ENCODE measurements at places on chromosomes 11 and 22.

DNA sequence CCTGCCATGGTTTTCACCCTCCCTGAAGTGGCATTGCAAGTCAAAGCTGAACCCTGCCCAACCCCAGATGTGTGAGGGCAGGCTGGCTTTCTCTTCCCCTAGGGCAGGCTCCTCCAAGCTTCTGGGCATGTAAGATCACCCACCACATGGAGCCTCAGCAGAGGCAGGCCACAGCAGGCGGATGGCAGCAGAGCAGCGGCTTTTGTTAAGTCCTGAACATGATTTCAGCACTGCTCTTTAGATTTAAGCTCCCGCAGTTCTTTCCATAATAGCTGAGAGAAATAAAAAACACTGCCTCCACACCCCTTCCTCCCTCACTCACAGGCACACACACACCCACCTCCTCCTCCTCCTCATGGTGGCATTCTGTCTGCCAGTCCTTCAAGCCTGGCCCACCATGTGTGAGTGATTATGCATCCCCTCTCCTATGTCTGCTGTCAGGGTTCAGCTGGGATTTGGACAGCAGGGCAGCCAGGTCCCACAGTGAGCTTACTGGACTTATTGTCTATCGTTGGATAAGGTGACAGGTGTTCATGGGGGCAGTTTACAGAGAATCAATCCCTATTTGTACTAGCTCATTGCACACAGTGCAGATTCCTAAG is 5.0 kb upstream of the NTM start:
- no peak for DNase-seq

DNA sequence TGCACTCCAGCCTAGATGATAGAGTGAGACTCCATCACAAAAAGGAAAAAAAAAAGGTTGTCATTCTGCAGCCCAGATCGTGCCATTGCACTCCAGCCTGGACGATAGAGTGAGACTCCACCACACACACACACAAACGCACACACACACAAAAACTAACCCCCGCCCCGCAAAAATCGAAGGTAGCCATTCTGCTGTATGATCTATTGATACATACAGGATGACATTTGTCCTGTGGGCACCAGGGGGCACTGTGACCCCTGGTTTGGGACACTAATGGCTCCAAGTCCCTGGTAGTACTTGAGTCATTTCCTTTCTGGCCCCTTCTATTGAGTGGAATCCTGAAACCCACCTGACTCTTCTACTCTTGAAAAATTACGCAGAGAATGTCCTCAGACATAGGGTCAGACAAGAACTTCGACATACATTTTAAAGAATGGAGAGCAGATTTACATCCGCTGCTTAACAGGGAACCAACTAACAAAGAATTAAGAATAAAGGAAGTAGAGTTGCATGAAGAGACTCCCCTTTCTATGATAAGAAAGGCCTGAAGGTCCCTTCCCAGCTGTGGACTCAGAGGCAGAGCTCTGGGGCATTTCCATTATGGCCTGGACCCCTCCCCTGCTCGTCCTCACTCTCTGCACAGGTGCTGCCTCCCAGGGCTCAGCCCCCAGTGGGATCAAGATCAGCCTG is 35.0 kb upstream of the PRAME start:
- peak; percentile 40 for DNase-seq

DNA sequence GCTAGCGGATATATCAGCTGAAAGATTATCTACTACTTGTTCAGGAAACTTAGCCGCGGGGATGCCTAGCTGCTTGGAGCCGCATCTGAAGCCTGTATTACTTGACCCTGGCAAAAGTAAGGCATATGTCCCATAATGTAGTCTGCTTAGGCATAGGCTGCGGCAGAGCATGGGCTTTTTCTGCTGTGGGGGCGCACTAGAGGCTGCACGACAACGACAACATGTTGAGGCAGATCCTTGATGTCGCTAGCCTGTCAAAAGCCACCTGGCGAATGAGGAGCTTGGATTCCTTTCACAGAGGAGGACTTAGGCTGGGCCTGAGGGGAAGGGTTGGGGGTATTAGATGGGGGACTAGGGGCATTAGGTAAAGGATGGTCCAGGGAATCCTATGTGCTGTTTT is 1.1 kb upstream of the OR52N2 start:
- no peak for DNase-seq

DNA sequence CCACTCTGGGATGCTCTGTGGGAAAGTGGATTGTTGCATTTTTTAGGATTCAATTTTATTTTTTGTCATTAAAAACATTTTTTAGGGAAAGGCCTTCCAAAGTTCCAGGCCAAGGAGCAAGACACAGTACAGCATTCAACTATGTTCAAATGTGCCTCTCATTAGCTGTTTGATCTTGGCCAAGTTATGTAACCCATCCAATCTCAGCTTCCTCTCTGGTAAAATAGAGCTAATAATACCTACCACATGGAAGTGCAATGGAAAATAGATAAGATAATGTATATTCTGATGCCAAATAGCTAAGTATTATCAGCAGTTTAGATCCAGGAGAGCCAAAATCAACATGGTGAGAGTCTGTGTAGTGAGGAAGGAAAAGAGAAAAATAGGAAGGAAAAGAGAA is 220.3 kb upstream of the SESN3 start:
- no peak for DNase-seq

DNA sequence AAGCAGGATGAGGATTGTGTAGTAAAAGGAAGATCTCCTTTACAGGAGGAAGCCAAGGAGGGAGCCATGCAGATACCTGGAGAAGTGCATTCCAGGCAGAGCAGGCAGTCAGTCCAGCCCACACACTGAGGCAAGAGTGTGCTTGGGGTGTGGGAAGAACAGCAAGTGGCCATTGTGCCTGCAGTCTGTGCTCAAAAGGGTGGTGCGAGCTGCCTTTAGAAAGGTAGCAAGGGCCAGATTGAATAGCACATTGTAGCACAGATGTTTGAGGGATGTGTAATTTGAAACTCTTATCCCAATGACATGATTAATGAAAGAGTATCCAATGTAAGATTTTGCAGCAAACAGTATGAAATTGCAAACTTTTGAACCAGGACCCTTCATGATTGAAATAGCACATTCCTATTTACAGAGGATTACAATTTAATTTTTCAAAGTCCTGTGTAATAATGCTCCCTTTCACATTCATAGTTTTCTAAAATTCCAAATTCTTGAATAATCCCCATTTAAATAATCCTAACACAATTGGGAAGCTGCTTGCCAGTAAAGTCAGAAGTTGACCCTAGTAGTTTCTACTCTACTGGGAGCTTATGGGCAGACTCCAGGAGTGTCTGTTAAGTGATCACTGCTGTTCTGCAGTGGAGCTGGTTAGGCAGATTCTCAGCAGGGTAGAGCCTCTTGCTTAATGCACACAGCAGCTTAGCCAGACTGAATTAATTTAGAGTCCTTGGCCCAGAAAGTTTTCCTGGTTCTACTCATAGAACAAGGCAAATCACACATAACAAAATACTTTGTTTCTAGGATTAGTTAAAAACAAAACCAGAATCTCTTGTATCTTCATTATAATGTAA is 78.1 kb downstream of the CYB5R2 start:
- no peak for DNase-seq

DNA sequence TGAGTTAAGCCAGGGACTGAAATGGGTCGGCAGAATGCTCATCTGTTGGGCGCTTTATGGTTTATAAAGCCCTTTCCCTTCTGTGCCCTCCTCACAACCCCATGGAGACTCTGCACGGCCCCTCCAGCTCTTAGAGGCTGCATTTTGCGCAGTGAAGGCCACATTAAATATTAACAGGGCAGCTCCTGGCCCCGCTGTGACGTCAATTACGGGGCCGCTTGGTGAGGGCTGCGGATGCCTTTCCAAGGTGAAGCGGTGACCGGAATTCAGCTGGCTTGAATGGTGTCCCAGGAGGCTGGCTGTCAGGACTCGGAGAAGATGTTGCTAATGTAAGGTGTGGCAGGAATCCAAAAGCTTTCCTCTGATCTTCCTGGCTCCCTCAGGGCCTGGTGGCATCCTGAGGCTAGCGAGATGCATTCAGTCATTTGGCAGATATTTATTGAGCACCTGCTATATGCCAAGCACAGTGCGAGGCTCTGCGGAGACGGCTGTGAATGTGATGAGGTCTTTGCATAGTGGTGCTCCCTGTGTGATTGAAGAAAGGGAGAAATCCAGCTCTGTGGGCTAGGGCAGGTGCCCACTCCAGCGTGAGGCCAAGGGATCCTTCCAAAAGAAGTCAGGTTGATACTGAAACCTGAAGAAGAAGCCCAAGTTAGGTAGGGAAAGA is 10.4 kb upstream of the YWHAH start:
- no peak for DNase-seq

DNA sequence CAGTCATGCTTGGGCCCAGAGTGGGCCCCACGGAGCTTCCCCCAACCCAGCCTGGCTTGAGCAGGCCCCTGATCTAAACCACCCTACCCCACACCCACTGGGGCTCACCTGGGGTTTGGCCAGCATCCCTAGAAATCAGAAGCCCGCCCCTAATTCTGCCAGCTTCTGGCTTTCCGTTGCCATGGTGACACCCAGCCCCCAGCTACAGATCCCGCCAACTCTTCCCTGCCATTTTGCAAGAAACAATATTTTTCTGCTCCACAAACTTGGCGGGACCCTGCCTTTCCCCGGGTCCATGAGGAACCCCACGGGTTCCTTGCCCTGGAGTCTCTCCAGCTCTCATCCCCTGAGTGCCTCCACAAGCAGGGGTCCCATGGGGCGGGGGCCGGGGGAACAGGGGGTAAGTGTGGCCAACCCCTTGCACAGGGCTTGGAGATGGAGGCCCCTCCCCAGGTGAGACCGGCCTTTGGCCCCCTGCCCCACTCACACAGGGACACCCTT is 90.0 kb downstream of the CDKN1C start:
- no peak for DNase-seq

DNA sequence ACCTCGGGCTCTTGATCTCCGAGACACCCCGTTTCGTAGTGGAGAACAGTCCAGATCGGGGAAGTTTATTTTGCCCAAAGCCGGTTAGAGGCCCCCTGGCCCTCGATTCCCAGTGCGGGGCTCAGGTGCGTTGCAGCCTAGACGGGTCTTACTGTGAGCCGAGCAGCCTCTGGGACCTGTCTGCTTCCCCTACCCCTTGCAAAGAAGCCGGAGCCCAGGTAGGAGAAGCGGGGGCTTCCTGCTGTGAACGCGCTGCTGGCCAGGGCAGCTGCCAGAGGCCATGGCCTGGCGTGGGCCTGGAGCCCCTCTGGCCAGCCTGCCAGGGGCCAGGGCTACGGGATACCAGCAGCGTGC is 621 bp downstream of the TSPO start:
- no peak for DNase-seq

GRCh38 chr11:33713151-33713855 is 12.7 kb upstream of the C11orf91 start:
- DNase-seq: no peak

- DNase-seq: no peak
These were observed 321.1 kb downstream of the TENM4 start for GRCh38 chr11:79119491-79120284.

- DNase-seq: peak; percentile 25
These were observed 53.1 kb upstream of the GRK2 start for GRCh38 chr11:67213178-67213621.

GRCh38 chr11:69008737-69009440 is 4.2 kb downstream of the MRGPRF start:
- no peak for DNase-seq

DNA sequence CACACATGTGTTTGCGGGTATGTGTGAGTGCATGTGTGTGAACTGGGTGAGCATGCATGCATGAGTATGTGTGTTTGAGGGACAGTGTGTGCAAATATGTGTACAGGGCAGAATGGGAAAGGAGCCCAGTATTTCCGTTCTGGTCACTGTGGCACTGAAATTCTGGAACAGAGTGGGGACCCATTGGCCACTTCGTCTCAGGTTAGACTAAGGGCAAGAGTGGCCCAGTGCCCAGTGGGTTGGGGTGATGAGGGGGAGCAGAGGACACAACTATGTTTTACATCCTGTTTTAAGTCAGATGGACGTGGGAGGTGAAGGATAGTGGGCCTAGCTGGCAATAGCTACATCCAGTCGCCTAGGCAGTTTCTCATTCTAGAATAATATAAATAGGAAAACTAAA is 438.5 kb downstream of the DYNC2H1 start:
- DNase-seq: no peak

DNA sequence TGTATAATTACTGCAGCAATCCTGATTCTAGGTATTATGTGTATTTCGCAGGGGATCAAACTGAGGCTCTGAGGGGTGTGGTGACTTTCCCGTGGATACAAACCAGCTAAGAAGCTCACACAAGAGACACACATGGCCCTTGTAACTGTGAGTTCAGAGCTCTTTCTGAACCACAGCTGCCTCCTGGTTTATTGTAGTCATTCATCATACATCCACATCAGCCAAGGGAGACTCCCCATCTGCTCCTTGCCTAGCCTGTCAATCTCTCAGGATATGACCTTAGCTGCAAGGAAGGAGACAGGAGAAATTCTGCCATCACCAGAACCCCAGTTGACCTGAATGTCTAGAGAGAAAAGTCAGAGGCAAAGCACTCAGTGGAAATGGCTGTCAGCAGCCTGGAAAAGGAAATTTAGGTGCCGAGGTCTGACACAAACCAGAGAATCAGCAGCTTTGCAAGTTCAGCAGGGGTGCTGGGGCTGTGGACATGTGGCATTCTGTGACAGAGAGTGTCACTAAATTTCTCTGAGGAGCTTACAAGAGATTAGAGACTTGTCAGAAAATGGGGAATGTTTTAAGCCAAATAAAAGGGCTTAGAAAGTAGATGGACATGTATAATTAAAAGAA is 209.5 kb downstream of the AASDHPPT start:
- no peak for DNase-seq

DNA sequence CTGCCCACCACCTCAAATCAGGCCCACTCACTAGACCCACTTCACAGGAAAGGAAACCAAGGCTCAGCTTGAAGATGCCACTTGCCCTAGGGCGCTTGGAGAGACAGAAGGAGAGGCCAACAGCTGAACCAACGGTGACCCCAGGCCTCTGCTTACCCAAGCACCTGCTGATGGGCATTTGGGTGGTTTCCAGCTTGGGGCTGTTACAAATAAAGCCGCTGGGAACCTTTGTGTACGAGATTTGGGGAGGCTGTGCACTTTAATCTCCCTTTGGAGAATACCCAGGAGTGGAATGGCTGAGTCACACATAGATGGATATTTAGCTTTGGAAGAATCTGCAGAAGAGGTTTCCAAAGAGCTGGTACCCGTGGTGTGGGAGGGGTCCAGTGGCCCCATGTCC is 50.9 kb upstream of the LINC01488 start:
- DNase-seq: no peak

DNA sequence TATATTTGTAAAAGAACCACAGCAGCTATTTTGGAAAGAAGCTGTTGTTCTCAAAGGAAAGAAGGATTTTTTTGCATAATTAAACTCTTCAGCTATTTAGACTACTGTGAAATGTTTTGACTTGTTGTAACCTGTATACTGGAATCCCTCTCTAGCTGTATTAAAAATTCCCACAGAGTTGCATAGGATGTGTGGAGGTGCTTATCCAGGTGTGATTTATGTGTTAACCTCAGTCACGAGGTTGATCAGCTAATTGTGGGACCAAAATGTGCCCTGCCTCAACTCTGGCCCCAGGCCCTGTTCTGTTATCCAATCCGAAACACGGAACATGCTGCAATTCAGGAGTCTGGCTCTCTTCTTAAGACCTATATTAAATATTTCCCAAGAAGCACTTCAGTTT is 70.1 kb downstream of the LIF start:
- DNase-seq: no peak

- no peak for DNase-seq
These were observed 3.2 kb upstream of the HMOX1 start for GRCh38 chr22:35377735-35378134.

All from GM18507 (cell line).